Fibroblast of pulmonary artery (primary cell): ENCODE measurements at places on chromosomes 5 and 9.

DNA sequence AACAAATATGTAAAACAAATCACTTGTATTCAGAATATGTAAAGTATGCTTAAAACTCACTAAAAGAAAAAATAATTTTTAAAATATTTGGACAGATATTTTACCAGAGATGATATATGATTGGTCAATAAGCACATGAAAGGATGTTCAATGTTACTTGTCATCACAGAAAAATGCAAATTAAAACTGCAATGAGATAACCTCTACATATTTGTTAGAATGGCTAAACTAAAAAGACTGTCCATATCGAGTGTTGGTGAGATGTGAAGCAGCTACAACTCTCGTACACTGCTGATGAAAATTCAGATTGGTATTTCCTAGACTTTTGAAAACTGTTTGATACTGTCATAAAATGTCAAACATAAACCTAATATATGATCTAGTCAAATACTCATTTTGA is 685.1 kb downstream of the DTWD2 start:
- no peak for DNase-seq

DNA sequence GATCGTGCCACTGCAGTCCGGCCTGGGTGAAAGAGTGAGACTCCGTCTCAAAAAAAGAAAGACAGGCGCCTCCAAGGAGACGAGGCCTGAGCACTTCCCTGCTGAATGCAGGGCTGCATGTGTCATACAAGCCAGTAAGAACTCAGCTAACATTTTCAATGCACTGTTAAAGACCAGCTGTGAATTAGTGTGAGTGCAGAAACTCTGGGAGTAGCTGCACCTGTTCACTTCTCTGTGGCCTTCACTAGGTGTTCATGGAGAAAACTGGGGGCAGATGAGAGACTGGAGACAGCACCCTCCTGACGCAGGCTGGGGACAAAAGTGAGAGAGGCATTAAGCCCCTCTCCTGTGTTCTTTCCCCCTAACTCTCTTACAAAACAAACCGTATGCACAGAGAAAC is 41.8 kb downstream of the FBXO10 start:
- DNase-seq = no peak

DNA sequence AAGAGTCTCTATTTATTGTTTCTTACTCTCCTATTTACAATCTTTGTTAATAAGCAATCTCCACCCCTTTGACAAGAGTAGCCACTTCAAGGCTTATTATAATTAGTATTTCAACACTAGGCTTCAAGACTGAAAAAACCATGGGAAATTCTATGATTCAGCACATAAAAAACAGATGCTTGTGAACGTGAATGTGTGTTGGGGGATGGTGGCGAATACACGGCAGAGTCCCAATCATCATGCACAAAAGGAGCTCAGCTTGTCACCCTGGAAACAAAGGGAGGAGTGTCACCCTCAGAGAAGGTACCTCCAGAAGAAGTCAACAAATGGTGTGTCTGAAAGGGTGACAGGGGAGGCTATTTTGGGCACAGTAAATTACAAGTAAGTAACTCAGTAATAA is 157.2 kb upstream of the RETREG1 start:
- no peak for DNase-seq

GRCh38 chr5:123819833-123820232 is 307.9 kb downstream of the CSNK1G3 start:
- peak; percentile 30 for DNase-seq

GRCh38 chr9:127018935-127019334 is 103.5 kb downstream of the ANGPTL2 start:
- peak; percentile 72 for DNase-seq

- no peak for DNase-seq
Observed at GRCh38 chr9:7145361-7146069, 387.7 kb downstream of the KDM4C start.

- DNase-seq = no peak
Observed at GRCh38 chr5:96051401-96051830, 89.8 kb upstream of the ELL2 start.

DNA sequence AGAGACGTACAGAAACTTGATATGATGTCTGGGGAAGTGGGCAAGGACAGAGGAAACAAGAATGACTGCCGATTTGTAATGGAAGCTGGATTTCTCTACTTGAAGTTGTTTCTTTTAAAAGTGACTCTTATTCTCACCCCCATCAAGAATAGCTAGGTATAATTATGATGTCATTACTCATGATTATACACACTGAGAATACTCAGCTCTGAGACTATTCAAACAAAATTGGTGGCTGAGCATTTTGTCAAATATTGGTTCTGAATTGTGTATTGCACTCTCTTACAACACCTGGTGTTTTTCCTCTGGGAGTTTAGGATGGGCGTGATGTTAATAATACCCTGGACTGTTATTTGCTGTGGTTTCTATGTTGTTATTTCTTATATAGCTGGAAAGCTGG is 46.3 kb downstream of the MAST4 start:
- DNase-seq = no peak

DNA sequence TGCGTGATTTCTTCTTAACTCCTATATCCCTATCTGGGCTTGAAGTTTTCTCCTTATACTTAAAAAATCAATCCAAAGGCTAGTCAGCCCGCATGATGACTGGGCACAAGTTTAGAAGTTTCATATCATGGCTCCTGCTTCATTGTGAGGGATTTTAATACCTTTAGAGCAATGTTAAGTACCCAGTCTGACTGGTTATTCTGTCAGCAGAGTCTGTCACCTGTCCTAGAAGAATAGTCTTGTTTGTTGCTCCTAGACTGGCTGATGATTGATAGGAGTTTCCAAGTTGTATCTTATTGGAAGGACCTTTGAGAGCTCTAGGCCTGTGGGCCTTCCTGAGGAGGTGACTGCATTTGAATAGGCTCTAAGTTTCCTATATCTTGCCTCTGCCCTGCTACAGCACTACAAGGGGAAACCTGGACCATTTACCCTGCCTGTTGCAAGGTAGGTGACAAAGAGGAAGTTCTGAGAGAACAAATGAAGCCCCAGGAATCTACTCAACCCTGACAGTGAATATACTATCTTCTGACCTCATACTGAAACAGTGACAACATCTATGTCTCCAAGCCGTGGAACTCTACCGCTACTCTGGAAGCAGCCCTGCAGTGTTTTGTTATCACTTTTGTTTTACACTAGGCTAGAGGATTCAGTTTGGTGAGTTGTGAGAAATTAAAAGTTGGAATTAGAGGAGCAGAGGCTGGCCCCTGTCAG is 66.5 kb downstream of the F2RL2 start:
- no peak for DNase-seq

GRCh38 chr9:111937781-111938426 is 41.3 kb downstream of the UGCG start:
- peak; percentile 90 for DNase-seq

DNA sequence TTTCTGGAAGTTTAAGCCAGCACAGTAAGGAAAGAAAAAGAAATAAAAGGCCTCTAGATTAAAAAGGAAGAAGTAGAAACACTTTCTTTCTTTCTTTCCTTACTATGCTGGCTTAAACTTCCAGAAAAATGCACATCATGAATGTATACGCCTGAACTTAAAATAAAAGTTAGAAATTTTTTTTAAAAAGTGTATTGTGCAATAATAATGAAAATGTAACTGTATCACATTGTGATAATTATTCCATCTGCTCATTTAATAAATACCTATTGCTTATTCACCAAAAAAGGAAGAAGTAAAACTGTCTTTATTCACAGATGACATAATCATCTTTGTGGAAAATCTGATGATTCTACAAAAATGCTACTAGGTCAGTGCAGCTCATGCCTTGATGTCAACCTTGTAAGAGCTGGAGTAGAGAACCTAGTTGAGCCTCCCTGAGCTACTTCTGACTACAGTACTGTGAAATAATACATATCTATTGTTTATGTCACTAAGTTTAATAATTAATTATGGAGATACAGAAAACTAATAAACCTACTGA is 49.4 kb downstream of the MCTP1 start:
- no peak for DNase-seq

GRCh38 chr5:111583758-111584203 is 71.4 kb upstream of the STARD4 start:
- no peak for DNase-seq

- DNase-seq = no peak
Observed at GRCh38 chr5:152592416-152592815, 187.3 kb upstream of the NMUR2 start.

DNA sequence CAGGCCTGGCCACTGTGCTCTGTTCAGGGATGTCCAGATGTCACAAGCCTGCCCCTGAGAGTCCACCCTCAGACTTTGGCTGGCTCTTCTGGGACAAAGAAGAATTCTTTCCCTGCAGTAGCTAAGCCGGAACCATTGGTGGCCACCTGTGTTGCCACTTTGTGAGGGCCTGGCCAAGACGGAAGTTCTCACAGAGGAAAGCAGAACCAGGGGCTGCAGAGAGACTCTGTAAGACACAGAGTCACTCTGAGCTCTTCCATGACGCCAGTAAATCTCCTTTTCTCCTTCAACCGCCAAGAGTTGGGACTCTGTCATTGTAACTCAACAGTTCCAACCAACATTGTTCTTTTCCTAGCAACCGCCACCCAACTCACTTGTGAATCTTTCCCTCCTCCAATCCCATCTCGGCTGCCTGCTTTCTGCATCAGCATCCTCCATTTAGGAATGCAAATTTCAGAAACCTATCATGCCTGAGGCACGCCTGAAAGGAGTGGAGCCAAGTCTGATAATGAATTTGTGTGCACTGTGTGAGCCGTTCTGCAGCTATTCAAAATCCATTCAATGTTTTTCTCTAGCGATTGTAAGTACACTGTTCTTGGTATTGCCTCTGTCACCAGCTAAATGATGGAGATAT is 37.8 kb upstream of the ATP6V1G1 start:
- peak; percentile 56 for DNase-seq

- no peak for DNase-seq
Observed at GRCh38 chr5:40124367-40124766, 555.3 kb upstream of the PTGER4 start.

DNA sequence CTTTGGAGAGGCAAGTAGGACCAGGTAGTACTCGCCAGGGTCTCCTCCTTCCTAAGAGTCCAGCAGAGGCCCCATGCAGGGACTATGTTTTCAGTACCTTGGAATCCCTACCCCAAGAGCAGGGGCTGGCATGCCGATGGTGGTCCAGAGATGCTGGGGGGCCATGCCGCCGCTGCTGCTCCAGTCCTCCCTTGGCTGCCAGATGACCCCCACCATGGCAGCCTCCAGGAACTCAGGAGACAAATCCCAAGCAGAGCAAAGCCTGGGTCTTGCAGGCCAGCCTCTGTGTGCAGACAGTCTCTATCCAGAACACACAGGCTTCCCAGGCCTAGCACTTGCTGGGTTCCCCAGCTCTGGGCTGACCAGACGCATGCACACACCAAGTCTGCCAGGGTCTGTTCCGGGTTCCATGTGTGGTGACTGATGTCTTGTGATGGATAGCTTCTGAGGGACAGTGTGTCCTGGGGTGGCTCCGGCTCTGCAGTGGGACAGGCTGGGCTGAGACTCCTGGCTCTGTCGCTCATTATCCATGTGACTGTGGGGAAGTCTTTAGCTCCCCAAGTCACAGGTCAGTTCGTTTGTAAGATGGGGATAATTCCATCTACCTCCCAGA is 127.3 kb downstream of the CRB2 start:
- DNase-seq = no peak

- DNase-seq = no peak
Observed at GRCh38 chr9:31702957-31703356, 681.5 kb upstream of the ACO1 start.

DNA sequence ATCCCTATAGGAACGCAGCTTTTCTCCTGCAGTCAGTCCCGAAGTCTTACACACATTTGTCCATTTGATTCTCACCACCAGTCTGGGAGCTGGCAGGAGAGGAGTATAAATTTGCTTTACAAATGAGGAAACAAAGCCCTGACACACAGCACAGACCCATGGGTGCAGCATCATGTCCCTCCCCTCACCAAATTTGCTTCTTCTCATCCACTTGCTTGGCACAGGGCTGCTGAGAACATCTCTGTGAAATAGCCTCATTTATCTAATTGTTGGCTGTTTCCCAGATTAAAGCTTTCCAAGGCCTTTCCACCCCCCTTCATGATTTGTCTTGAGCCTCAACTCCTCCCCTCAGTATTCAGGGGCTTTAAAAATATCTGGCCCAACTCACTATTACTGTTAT is 11.3 kb upstream of the ADRB2 start:
- no peak for DNase-seq

- no peak for DNase-seq
Observed at GRCh38 chr5:39455645-39456044, 30.9 kb upstream of the DAB2 start.

DNA sequence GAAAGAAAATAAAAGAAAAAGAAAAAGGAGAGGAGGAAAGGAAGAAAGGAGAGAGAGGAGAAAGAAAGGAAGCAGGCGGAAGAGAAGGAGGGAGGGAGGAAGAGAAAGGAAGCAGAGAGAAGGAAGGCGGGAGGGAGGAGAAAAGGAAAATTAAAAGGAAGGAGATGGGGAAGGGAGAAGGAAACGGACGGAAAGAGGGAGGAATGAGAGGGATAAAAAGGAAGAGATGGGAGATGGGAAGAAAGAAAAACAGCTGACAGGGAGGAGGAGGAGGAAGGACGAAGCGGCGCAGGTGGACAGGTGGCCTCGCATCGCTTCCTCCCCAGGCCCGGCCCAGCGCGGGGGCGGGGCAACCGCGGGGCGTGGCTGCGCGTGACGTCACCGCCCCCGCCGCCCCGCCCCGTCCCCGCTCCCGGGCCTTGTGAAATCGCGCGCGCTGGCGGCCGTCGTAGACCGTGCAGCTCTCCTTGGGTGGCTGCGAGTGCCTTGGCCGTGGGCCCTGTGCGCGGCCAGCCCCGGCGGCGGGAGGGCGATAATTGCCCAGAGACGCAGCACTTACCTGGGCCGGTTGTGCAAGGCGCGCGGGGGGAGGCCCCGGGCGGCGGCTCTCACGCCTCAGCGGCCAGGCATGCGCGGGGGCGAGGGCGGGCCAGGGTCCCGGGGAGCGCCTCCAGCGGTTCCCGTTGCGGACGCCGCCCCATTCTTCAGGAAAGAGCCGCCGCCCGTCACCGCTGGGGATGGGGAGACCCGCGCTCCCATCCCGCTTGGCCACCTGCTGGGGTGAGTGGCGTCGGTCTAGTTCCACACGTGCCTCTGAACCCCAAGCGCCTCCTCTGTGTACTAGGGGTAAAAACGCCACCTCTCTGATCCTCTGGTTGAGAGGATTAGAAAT is 49.6 kb upstream of the FOXE1 start:
- peak; percentile 49 for DNase-seq

GRCh38 chr9:137286975-137287383 is 9.5 kb downstream of the TOR4A start:
- DNase-seq = peak; percentile 77

GRCh38 chr9:96141666-96142065 is 160.3 kb downstream of the HSD17B3 start:
- DNase-seq = no peak

- no peak for DNase-seq
Observed at GRCh38 chr5:100772006-100772405, 131.1 kb downstream of the ST8SIA4 start.

- DNase-seq = peak; percentile 85
Observed at GRCh38 chr9:127937388-127938297, at the start of gene DPM2. Gene DPM2 (minus strand): TSS chr9:127937854. CDS start chr9:127937820, 34 bp downstream.
